Stimulated activated CD4-positive, alpha-beta T cell treated with anti-CD3 and anti-CD28 coated beads, Interleukin-12 subunit alpha, Interleukin-12 subunit beta, amount 100 ng/mL, for 48 hours (primary cell): ENCODE measurements at places on chromosomes 6 and 20.

- no peak for DNase-seq
Measured at GRCh38 chr6:115783402-115784061, 277.2 kb downstream of the FRK start.

GRCh38 chr6:151140767-151141166 is 99.0 kb upstream of the AKAP12 start:
- DNase-seq: no peak

DNA sequence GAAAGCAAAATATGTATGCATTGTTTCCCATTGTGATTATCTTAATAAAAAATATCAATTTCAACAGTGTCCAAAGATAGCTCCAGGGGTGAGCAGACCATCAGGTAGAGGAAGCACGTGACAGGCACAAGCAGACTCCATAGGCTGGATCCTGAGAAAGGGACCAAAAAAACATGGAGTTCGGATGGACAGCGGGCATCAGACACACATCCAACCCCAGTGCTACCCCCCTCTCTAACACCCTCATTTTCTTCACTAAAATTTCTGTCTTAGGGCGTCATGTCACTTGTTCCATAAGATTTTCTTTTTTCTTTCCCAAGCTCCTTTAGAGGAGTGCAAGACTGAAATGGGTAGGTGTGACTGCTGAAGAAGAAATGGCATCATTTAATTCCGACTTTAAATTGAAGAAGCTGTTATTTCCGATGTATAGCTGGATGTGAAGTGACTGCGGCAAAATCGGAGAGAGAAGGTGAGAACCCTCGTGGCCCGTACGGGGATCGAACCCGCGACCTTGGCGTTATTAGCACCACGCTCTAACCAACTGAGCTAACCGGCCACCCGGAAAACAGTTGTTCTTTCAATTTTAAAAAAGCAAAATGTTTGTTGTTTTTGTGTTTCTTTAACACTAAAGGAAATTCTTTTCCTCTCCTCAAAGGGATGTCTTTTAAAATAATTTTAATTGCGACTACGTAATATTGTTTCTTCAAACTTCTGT is 10.3 kb upstream of the PRSS16 start:
- DNase-seq: peak; percentile 34

GRCh38 chr20:44909872-44910689 is at the start of gene PABPC1L:
TSS of gene PABPC1L (plus strand) at chr20:44910060. CDS start at chr20:44910144, 84 bp downstream.
- peak; percentile 49 for DNase-seq

DNA sequence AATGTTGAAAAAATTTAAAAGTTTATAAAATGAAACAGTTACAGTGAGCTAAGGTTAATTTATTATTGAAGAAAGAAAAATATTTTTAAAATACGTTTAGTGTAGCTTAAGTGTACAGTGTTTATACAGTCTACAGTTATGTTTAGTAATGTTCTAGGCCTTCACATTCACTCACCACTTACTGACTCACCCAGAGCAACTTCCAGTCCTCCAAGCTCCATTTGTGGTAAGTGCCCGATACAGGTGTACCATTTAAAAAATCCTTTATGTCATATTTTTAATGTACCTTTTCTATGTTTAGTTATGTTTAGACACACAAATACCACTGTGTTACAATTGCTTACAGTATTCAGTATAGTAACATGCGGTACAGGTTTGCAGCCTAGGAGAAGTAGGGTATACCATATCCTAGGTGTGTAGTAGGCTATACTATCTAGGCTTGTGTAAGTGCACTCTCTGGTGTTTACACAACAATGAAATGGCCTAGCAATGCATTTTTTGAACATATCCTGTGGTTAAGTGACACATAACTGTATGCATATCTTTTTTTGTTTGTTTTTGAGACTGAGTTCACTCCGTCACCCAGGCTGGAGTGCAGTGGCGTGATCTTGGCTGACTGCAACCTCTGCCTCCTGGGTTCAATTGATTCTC is 26.3 kb downstream of the FLRT3 start:
- no peak for DNase-seq

DNA sequence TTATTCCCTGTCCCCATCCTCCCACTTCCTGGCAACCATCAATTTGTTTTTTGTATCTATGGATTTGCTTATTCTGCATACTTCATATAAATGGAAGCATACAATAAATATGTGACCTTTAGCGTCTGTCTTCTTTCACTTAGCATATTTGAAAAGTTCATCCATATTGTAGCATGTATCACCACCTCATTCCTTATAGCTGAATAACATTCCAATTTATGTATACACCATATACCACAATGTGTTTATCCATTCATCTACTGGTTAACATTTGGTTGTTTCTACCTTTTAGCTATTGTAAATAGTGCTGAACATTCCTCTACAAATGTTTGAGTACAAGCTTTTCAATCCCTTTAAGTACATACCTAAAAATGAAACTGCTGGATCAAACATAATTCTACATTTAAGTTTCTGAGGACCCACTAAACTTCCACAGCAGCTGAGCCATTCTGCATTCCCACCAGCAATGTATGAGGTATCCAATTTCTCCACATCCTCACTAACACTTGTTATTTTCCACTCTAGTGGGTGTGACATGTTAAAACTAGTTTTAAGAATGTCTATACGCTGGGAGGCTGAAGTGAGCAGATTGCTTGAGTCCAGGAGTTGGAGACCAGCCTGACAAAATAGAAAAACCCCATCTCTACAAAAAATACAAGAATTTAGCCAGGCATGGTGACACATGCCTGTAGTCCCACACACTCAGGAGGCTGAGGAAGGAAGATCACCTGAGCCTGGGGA is 32.9 kb downstream of the NUDT3 start:
- no peak for DNase-seq

DNA sequence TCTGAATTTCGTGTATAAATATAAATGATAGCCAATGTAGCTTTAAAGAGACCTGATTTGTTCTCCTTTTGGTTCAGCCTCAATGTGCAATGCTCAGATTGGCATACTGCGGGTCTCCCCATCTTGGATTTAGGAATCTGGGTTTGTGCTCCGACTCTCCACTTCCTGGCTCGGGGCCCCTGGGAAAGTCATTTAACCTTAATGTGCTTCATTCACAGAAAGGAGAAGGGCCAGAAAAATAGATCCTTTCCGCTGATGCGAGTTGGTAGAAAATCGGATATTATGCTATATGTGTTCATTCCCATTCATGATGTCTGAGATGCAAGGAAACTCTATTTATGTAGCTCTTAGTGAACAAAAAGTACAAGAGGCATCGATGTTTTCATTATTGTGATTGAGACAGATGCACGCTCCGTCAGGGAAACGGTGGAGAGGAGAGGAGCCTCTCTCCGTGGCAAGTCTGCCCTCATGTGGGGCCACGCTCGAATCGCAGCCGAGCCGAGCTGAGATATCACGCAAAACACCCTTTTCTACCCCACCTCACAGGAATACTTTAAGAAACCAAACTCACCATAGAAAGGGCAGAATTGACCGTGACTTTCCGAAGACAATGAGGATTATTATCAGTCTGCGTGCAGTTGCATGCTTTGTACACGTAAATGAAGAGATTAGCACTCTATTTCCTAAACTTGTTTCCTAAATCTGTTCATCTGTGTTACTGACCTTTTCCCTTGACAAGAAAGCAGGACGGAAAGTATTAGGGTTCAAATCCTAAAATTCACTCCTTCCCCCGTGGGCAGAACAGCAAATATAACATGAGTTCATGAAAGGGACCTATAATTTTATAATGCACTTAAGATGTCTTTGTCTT is 136.6 kb downstream of the COL9A1 start:
- DNase-seq: peak; percentile 4

- DNase-seq: no peak
Measured at GRCh38 chr6:46240866-46241565, 70.2 kb upstream of the ENPP5 start.

DNA sequence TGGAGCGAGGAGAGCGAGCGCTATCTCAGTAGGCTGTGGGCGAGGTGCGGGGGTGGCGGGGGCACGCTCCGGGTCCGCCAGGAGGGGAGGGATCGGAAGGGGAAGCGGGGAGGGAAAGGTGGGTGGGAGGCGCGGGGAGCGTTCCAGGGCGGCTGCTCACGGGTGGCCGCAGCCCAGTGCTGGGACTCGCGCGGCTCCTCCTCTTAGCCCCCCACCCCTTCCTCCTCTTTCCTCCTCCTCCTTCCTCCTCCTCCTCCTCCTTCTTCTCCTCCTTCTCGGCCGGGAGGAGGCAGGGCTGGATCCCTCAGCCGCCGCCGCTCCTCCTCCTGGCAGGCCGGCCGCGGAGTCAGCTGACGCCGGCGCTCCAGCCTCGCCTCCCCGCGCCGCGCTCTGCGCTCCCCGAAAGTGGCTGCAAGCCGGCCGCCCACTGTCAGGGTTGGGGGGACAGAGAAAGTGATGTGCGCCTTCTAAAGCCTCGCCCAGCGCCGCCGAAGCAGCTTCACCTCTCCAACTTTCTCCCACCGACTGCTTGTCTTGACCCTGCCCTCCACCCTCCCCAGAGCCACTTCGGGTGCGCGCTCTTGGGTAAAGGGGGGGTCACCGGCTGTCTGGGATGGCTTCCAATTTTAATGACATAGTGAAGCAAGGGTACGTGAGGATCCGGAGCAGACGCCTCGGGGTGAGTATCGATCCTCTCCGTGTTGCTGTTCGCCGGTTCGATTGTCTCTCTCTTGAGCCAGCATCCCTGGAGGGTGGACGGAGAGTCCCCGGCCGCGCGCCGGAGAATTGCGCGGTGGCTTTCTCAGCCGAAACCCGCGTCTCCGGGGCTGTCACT is at the start of gene DOK5:
TSS of gene DOK5 (plus strand) at position 260 of the 835 bp plus-strand sequence. CDS start at position 614, 354 bp downstream.
- no peak for DNase-seq

DNA sequence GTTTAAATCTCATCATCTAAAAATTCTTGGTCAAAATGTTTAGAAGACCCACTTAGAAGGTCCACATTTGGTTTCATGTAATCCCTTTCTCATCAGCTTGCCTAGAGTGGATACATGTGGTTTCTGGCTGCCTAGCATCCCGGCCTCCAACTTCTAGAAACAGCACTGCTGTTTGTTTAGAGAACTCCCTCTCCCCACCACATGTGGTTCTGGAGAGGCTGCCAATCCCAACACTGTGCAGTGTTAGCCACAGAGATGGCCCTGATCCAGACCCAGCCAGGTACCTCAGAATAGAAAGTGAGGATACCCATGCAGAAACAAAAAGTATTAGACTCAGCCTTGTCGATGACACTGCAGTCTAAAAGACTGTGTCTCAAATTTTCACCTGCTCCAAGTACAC is 241.8 kb downstream of the BCKDHB start:
- DNase-seq: no peak

- no peak for DNase-seq
Measured at GRCh38 chr20:31666258-31667042, 28.7 kb downstream of the COX4I2 start.

- DNase-seq: no peak
Measured at GRCh38 chr6:5405976-5406375, 144.7 kb downstream of the FARS2 start.

DNA sequence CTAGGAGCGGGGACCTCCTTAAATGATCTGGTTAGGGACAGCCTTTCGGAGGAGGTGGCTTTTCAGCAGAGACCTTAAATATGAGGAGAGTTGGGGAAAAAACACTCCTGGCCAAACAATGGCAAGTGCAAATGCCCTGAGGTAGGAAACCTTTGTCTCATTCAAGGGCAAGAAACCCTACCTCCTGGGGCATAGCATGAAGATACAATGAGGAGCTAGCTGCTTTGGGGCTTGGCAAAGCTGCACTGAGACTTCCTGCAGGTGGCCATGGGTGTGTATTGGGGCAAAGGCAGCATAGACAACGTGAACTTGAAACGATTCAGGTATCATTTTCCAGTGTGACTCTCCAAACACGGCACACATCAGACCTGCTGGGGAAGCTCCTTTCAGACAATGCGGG is 30.7 kb downstream of the PMEPA1 start:
- DNase-seq: no peak

GRCh38 chr6:37061157-37061804 is 55.8 kb downstream of the FGD2 start:
- no peak for DNase-seq

GRCh38 chr20:46349035-46349741 is 40.9 kb upstream of the CDH22 start:
- DNase-seq: peak; percentile 33

GRCh38 chr6:67663105-67663895 is 971.8 kb upstream of the ADGRB3 start:
- DNase-seq: no peak

- DNase-seq: no peak
Measured at GRCh38 chr20:51128198-51128597, 105.3 kb upstream of the KCNG1 start.

GRCh38 chr6:16146028-16146427 is 17.1 kb downstream of the MYLIP start:
- no peak for DNase-seq

GRCh38 chr20:2451422-2451821 is 19.2 kb downstream of the SNRPB start:
- DNase-seq: no peak

DNA sequence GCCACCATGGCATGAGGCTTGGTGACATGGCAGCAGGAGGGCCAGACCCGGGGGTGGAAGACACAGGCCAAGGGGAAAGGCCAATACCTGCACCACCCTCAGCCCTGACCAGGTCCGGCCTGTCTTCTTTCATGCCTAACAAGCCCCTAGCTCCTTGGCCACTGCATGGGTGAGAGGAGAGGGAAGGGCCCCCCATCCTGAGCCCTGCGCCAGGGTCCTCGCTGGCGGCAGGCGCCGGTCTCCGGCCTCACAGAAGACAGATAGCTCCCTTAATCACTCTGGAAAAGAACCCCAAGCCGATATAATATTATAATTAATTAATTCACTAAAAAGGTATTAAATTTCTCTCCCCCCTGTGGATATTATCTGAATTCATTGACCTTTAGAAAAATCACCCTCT is 41.4 kb downstream of the MDFI start:
- no peak for DNase-seq
